Choroid plexus epithelial cell (primary cell): ENCODE measurements at places on chromosomes 7 and 10.

DNA sequence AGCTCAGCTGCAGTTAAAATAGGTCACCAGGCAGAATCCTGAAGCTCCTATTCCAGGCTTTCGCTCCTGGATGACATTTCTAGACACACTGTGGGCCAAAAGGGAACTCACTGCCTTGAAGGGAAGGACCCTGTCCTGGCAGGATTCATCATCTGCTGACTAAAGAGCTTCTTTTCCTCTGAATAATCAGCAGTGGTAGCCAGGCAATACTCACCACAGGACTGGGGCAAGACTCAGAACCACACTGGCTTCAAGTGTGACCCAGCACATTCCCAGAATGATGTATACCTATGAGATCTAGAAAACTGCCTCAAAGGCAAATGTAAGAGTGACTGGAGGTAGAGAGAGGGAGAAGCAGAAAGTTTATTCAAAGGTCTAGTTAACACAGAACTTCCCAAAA is 29.5 kb upstream of the EBF3 start:
- no peak for DNase-seq

GRCh38 chr7:2566890-2567678 is 8.3 kb downstream of the IQCE start:
- DNase-seq: peak; percentile 68

GRCh38 chr10:8350250-8350967 is 295.9 kb downstream of the GATA3 start:
- DNase-seq: peak; percentile 15

GRCh38 chr10:69659241-69660038 is 29.4 kb downstream of the FAM241B start:
- no peak for DNase-seq

DNA sequence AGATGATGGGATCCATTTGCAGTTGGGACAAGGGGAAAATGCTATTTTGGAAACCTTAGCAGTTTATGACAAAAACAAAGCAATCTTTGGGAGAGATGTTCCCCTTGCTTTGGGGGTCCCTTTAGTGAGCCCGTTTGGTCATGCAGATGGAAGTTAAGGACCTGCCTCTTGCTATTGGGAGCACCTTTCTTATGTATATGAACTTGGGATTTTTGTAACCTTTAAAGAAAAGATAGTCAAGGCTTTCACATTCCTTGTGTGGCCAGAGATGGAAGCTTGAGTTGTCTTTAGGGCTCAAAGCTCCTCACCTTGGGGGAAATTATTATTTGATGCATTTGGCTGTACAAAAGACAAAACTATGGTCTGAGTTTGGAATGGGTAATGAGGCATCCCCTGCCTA is 179.0 kb upstream of the PLPP4 start:
- no peak for DNase-seq

DNA sequence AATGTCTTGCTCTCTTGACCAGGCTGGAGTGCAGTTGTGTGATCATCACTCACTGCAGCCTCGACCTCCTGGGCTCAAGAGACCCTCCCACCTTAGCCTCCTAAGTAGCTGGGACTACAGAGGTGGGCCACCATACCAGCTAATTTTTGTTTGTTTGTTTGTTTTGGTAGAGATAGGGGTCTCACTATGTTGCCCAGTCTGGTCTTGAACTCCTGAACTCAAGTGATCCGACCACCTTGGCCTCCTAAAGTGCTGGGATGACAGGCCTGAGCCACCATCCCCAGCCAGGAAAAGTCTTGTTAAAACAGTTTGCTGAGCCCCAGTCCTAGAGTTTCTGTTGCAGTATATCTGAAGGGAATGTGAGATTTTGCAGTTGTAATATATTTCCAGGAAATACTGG is 83.9 kb downstream of the SKIDA1 start:
- no peak for DNase-seq

GRCh38 chr7:18386607-18387006 is 108.9 kb upstream of the HDAC9 start:
- no peak for DNase-seq

DNA sequence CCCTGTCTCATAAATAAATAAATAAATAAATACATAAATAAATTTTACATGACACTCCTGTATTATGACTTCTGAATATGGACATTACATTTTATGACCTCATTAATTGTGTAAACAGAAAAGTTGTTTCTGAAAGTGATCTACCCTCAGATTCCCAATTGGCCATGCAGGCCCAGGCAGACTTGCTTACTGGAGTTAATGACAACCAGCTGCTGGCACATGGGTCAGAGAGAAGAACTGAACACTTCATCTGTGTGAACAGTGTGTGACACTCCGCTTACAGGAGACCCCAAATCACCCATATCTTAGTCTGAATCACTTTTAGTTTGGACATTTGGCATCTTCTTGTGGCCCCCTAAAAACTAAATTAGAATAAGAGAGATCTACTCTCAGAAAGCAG is 31.4 kb downstream of the PARP12 start:
- DNase-seq: no peak

GRCh38 chr10:63901881-63902280 is 380.7 kb downstream of the REEP3 start:
- peak; percentile 2 for DNase-seq

- peak; percentile 82 for DNase-seq
These were observed 493.4 kb downstream of the TNS3 start for GRCh38 chr7:47088329-47089067.

- peak; percentile 50 for DNase-seq
These were observed 23.5 kb downstream of the UPP1 start for GRCh38 chr7:48112401-48113165.

DNA sequence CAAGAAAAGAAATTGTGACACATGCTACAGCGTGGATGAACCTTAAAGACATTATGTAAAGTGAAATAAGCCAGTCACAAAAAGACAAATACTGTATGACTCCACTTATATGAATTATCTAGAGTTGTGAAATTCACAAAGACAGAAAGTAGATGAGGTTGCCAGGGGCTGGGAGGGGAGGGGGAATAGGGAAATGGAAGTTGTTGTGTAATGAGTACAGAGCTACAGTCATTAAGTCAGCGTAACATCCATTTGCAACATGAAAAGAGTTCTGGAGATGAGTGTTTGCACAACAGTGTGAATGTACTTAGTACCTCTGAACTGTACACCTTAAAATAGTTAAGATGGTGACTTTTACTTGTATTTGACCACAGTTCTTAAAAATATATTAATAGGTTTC is 112.1 kb upstream of the CDK1 start:
- DNase-seq: peak; percentile 85

DNA sequence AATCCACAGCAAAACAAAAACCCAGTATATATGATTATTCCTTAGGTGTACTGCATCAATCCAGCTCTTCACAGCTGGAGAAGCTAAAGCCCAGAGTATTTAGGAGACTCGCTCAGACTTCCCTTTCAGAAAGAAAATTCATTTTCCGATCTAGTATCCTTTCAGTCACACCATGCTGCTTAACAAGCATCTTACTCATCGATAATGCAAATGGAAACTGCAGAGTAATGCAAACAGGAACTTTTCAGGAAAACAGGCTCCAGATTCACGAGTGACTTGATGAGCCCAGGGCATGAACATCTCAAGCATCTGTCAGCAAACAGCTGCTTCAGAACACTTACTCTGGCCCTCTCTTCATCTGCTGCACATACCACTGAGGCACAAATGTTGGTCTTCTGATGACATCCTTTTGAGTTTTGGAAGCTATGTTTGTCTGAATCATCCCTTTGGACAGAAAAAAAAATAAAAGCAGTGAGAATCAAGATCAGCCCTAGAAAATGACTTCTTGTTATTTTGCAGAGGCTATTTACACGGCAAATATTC is 24.9 kb upstream of the ZC3HAV1L start:
- no peak for DNase-seq

GRCh38 chr7:47536661-47537611 is 45.0 kb downstream of the TNS3 start:
- DNase-seq: peak; percentile 57

DNA sequence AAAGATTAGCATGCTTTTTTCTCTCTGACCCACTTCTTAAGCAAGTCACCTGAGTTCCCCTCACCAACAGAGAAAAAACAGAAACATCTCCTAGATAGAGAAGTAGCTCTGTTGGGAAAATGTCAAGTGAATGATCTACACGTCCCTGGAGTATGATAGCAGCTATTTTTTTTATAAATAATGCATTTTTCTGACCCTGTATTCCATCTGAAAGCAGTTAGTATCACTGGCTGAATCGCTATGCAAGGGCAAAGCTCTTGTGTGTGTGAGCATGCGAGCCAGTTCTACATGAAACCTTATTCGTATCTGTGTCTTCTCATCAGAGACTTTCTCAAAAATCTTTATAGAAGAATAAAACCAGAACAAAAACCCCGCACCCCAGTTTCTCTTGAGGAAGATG is 8.2 kb downstream of the ANKMY2 start:
- no peak for DNase-seq

- no peak for DNase-seq
These were observed 162.9 kb downstream of the CDK14 start for GRCh38 chr7:90758933-90759562.

- peak; percentile 57 for DNase-seq
These were observed 87.4 kb downstream of the CHN2 start for GRCh38 chr7:29281782-29282541.

GRCh38 chr10:62149621-62150020 is 119.0 kb downstream of the RTKN2 start:
- DNase-seq: no peak

GRCh38 chr10:28217848-28218247 is 85.0 kb downstream of the MPP7 start:
- DNase-seq: peak; percentile 74

DNA sequence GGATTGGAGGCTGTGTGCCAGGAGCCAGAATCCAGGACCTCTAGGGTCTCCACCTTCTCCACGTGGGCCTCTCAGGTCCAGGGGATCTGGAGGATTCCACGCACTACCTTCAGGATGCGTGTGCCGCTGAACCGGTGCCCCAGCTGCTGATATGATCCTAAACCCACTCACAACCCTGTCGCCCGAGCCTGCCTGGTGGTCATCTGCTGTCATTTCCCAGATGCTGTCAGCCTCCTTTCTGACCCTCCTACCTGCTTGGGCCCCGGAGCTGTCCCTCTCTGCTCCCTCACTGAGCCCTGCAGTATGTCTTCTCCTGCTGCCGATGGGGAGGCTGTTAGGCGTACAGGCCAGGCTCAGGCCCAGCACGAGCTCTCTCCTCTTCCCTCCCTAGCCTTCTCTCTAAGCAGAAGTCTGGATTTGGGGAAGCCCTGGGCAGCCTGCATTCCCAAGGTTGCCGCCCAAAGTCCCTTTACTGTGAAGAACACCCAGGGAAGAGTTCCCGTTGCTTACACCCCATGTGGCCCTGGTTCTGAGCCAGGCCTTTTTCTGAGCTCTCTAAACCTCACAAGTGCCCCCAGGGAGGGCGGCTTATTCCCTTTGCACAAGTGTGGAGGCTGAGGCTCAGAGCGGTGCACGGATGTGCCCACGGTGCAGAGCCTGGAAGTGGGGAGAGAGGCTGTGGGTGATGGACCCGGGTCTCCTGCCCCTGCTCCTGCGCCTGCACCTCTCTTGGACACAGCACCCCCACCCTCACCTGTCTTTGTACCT is 30.8 kb upstream of the ZNF488 start:
- DNase-seq: no peak

DNA sequence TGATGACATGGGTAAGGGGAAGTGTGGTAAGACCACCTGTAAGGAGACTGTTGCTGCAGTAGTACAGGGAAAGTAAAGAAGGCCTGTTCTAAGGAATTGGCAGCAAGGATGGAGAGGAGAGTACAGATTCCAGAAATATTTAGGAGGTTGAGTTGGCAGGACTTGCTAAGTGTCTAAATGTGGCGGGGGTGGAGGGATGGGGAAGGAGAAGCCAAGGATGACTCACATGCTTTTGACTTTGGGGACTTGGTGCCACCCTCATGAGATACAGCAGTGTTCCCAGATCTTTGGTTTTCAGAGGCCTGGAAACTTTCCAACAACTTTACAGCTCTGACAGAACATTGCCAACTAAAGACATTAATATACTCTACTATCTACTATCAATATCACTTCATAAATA is 45.4 kb downstream of the CDK6 start:
- DNase-seq: peak; percentile 35

DNA sequence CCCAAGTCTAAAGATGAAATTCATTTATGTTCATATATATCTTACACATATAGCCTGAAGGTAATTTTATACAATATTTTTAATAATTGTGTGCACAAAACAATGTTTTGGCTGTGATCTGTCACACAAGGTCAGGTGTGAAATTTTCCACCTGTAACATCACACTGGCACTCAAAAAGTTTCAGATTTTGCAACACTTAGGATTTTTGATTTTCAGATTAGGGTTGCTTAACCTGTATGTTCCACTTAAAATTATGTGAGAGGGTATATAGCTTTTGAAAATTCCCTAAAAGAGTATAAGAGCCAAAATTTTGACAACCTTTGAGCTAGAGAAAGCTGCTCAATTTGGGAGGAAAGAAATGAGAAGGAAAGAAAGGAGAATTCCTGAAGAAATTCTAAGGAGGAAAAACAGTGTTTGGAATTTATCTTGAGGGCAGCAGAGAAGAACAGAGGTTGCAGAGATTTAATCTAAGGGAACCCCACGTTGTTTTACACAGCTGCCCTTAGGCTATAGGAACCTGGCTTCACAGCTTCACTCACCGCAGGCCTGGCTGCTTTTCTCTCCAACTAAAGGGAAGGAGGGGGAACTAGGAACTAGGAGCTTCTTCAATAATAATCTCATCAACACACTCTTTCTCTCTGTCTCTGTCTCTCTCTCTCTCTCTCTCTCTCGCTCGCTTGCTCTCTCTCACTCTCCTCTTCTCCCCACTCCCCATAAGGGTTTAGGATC is 8.5 kb downstream of the VOPP1 start:
- no peak for DNase-seq

GRCh38 chr7:4144811-4145510 is 537.1 kb upstream of the FOXK1 start:
- DNase-seq: peak; percentile 3

DNA sequence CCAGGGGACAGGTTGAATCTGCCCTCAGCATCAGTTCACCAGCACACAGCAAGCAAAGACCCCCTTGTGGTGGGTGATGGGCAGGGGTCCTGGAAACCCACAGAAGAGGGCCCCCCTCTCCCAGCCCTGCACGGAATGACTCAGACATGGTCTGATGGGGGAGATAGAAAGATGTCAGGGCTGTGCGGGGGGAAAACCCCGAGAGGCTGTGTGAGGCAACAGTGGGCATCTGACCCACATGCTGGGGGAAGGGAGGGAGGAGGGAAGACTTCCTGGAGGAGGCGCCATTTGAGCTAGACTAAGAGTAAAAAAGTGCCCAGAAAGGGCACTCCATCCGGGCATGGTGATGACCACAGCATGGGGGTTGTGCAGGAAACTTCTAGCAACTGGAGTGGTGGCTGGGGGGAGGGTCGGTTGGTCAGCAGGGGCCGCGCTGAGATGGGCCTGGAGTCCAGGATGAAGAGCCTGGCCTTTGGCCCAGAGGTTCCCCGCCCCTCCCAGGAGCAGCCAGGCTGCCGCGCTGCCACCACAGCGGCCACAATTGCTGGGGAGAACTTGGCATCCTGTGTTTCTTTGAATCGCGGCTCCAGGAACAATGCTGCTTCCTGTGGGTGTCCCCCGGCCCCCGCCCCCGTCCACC is 2.5 kb downstream of the LFNG start:
- no peak for DNase-seq

GRCh38 chr10:101062232-101063049 is 652 bp downstream of the KAZALD1 start:
- DNase-seq: peak; percentile 51
